ENCODE measurements at places on chromosomes 13 and 19.

DNA sequence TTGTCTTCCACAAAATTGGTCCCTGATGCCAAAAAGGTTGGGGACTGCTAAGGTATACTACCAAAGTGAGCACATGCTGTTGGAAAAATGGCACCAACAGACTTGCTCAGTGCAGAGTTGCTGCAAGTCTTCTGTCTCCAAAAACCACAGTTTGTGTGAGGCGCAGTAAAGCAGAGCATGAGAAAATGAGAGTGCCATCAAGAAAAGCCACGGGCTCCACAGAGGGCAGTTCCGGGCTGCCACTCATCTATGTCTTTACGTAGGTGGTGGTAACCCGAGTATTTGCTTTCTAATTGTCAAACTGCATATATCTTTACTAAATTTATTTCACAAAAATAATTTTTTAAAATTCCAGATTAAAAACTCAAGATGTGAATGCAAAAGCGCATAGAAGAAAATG, 123.8 kb downstream of the RNF17 start:
- no peak for DNase-seq

DNA sequence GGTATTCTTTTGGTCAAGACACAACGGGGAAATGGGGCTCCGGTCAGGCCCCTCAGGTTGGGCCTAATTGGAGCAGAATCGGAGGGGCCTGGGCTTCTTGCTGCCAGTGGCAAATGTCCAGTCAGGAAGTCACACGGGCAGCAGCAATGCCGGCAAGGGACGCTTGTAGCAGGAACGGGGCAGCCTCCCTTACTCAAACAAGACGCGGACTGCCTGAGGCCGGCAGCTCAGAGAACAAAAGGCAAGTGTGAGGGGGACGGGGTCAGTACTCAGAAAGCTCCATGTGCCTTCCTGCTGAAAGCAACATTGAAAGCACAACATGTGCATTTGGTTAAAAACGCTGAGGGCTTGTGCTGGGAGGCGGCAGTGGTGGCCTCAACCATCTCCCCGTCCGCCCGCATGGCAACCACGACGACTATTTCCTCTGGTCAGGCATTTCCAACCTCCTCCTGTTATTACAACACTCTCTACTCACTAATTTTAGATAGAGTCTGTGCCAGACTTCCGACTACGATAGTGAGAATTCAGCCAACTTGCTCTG, 20.5 kb upstream of the RASA3 start:
- DNase-seq = no peak

DNA sequence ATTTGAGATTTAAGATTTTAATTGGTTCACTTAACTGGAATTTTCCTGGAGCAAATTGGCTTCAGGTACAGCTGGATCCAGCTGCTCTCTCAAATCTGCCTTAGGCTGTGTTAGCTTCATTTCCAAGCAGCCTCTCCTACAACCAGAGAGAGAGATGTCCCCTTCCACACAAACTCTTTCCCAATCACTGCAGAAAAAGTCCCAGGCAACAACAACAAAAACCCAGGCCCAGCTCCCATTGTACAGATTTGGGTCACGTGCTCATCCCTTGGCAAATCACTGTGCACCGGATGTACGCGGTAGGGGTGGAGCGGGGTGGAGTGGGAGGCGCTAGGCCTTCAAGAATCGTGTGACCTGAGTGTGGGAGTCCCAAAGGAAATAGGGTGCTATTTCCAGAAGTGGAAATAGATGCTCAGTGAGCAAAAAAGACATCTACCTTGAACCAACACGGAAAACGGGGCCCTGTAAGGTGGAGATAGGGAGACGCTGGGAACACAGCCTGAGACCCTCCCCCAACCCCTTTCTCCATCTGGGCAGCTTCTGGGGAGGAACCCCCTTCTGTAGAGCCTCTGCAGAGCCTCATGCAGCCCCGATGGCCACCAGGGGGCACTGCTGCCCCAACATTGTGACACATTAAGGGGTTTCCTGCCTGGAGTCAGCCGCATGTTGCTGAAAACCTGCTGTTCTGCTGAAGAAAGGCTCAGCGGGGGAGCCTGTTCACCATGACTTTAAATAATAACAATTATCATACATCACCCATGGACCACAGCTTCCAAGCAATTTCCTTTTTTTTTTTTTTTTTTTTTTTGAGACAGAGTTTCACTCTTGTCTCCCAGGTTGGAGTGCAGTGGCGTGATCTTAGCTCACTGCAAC, 25.4 kb downstream of the HPN start:
- DNase-seq = peak; percentile 78

- DNase-seq = no peak
These were observed 4.1 kb downstream of the ATP8A2 start for GRCh38 chr13:25375727-25376358.

GRCh38 chr13:38947054-38947453, 43.6 kb downstream of the STOML3 start:
- DNase-seq = no peak

DNA sequence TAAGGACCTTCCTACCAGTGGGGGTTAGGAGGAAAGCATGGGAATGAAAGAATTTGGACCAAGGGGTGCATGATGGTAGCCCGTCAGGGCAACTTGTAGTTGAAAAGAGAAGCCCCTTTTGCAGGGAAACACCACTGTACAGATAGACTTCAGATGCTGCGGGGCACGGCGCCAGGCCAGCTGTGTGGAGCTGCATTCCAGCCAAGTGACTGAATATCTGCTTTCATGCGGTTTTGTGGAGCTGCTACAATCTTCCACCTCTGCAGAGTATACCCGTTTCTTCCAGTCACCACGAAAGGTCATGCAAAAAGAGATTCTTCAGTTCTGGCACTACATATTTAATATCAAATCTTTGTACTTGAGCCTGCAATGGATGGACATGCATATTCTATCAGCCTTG, 104.7 kb downstream of the RGCC start:
- DNase-seq = peak; percentile 62

DNA sequence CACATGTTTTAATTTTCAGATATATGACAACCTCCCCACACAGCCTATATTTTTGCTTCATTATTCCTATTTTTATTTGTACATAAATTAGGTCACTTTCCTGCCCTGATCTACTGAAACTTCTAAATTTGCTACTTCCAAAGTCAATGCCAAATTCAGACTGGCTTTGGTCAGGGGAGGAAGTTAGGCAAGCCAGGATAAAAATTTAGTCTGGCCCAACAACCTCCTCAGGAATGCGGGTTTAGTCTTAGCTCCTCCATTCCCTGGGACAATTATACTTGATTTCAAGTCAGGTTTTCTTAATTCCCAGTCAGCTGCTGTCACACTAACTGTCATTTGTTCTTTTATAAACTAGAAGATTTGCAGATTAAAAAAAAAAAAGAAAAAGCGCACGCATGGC, 84.3 kb downstream of the TM9SF2 start:
- no peak for DNase-seq

DNA sequence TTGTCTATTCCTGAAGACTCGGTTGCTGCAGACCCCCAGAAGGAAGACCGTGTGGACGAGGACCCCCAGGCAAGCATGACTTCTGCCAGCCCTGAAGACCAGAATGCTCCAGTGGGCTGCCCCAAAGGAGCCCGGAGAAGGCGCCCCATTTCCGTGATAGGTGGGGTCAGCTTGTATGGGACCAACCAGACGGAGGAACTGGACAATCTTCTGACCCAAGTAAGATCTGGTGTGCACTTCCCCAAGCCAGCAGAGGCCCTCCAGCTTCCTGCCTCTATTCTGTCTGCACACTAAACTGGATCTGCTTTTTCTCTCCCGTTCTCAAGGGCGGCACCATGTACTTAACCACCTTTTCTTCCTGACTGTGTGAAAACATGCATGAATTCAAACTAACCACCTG, 59.8 kb upstream of the C1QTNF9 start:
- DNase-seq = no peak

- no peak for DNase-seq
These were observed 42.2 kb downstream of the BRD4 start for GRCh38 chr19:15290166-15290565.

GRCh38 chr13:41554626-41555386, 97.5 kb downstream of the RGCC start:
- DNase-seq = no peak

GRCh38 chr19:31352782-31353651, 3.8 kb upstream of the TSHZ3 start:
- DNase-seq = no peak

Data from SJSA1 (cell line).